Right lung (tissue), 10 donors: ENCODE measurements at places on chromosomes 7 and 10. TPM values are rescaled to one million over a fixed set of nuclear protein-coding genes. Genes with fewer than 3 reads are reported as not detected.

GRCh38 chr7:38222481-38223096, 44.5 kb downstream of the STARD3NL start:
- DNase-seq: peak; percentile 23

DNA sequence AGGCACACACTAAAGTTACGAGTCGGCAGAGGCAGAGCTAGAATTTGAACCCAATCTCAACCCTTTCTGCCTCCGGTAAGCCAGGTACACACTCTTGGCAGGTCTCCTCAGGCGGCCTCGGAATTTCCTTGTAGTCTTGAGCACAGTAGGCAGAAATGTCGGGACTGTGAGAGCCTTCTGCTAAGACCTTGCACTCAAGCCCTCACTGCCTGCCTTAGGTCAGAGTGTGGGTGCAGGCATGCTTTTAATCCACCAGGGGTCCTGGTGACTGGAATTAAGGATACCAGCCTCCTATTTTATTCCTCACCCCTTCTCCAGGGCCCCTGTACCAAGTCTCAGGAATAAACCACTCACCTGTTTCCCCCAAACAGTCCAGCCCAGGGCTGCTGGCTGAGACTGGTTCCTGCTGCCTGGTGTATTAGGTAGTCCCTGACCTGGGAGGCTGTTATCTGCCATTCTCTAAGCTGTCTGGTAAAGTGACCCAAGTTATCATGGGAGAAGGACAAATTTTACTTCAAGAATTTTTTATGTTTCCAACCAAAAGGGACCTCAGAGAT, 855 bp downstream of the ATP6V1F start:
- peak; percentile 29 for DNase-seq

DNA sequence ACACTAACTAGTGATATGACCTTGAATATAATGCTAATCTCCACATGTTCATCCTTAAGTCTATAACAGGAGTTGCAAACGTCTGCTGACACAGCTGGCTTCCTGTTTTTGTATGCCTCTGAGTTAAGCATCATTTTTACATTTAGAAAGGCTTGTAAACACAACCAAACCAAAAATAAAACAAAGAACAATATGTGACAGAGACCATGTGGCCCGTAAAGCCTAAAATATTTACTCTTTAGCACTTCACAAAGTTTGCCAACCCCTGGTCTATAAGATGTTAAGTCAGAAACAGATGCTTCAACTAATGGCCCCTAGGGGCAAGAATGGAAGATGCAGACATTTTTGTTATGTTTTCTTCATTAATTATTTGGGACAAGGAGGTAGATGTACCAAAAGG, 109.3 kb downstream of the CPEB3 start:
- no peak for DNase-seq

GRCh38 chr10:94397549-94398370, 4.6 kb upstream of the TBC1D12 start:
- DNase-seq: no peak

ACBD7 gene
- 4.4 TPM for polyA plus RNA-seq

CCDC146 gene
- polyA plus RNA-seq: 14.9 TPM

SPDYE1 gene
- 1.8 TPM for polyA plus RNA-seq
